Caudate nucleus (tissue), 63 donors: ENCODE measurements at places on chromosomes 12 and 14.
A peak's percentile ranks its signal among the peaks of the same experiment; 100 is the strongest.

GRCh38 chr12:14366209-14367039, 942 bp downstream of the ATF7IP start:
- peak; percentile 10 for DNase-seq

DNA sequence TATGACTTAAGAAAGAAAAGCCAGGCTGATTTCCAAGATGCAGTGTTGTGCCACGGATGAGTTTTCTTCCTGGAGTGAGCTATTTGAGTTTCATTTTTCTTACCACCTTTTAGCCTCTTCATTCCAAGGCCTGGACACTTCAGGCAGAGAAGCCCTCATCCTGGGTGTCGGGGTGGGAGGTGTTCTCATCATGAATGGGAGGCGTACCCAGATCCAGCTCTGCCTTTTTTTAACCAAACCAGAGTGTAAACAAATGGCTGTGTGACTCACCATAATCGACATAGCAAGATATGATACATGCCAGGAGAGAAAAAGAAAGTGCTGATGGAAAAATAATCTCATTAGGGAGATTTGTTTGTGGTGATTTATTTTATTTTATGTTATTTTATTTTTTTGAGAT, 79.9 kb downstream of the ARF6 start:
- DNase-seq: no peak

DNA sequence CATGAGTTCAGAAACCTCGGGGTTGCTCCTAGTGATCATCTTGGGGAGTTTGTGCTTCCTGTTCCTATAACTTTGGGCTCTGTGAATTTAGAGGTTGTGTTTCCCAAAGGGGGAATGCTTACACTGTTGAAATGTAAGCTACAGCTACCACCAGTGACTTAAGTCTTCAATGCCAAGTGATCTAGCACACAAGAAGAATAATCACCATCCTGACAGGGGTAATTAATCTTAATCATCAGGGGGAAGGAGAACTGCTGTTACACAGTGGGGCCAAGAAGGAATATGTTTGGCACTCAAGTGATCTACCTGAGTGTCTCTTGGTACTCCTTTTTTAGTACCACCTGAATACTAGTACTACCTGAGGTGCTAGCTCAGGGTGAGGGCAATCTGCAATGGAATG, 34.9 kb upstream of the RNU6-7 start:
- no peak for DNase-seq

- no peak for DNase-seq
Measured at GRCh38 chr14:51211149-51211548, 28.9 kb upstream of the TMX1 start.

DNA sequence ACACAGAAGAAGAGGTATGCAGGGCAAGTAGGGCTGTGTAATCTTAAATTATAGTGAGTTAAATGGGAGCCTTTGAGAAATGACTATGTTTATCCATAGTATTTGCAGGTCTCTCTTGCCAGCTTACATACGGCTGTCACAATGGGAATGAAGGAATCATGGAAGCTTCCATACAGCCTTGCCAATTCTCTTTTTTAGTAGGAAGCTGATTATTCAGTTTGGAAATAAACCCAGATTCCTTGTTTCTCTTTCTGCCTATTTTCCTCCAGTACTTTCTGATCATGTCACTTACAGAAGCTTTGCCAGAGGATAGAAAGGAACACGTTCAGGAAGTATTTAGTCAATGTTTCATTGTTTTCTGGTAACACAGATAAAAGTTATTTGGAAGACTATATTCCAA, 217.4 kb upstream of the DIO2 start:
- no peak for DNase-seq

- no peak for DNase-seq
Measured at GRCh38 chr14:86766469-86766868, 1226.5 kb downstream of the GALC start.

GRCh38 chr12:65882486-65882885, 58.2 kb downstream of the HMGA2 start:
- DNase-seq: no peak

DNA sequence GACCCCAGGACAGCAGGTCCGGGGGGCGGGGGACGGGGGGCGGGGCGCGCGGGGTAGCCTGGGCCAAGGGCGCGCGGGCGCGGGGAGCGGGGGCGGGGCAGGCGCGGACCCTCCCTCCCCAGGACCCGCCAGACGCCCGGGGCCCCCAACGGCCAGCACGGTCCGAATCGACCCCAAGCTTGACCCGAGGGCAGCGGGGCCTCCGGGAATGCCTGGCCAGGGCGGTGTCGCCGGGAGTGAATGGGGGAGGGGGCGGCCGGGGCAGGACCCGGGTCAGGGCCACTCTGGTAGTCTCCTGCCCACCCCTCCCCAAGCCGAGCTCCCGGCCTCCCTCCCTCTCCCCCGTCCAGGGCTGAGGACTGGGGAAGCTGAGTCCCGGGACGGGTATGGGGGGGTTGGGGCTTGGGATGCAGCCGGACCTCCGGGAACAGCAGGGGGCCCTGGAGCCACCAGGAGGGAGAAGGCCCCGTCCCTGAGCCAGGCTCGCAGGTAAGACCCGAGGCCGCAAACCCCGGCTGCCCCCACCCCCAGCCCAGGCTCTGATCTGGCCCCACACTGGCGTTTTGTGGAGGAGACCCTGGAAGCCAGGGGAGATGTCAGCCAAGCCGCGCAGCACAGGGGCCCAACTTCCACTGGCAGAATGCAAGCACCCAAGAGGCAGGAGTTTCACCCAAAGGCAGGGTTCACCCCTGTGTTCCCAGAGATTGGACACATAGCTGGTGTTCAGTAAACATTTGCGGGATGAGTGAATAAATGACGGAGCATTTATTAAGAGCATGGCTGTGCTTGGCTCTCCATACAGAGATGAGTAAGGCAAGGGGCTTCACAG, 545 bp upstream of the GALNT9 start:
- DNase-seq: no peak

DNA sequence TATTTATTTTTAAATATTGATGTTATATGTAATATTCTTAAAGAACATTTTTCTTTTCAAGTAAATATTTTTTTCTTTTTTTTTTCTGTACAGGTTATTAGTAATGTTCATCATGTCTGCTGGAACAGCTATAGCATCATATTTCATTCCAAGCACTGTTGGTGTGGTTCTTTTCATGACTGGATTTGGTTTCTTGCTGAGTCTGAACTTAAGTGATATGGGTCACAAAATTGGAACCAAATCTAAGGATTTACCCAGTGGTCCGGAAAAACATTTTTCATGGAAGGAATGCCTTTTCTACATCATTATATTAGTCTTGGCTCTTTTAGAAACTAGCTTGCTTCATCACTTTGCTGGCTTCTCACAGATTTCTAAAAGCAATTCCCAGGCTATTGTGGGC, 23.2 kb downstream of the PCNX4 start:
- DNase-seq: no peak

GRCh38 chr12:71640316-71640715, 23.3 kb downstream of the ZFC3H1 start:
- no peak for DNase-seq

GRCh38 chr12:100214518-100214917, 13.9 kb downstream of the ACTR6 start:
- DNase-seq: no peak

GRCh38 chr12:89179983-89180382, 172.3 kb downstream of the DUSP6 start:
- no peak for DNase-seq

DNA sequence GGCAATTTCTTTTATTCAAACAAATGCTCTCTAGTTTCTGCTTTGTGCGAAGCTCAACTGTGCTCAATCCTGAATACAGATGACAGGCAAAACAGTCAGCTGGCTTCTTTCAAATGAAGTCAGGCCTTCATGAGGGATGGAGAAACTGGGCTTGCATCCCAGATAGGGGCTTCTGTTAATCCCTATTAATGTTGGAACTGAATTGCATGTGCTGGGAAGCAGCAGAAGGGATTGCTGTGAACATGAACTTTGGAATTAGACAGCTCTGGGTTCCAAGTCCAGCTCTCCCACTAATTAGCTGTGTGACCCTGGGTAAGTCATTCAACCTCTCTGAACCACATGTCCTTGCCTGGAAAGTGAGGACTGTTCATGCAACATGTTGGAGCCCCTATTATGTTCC, 21.1 kb upstream of the CORO1C start:
- DNase-seq: no peak

DNA sequence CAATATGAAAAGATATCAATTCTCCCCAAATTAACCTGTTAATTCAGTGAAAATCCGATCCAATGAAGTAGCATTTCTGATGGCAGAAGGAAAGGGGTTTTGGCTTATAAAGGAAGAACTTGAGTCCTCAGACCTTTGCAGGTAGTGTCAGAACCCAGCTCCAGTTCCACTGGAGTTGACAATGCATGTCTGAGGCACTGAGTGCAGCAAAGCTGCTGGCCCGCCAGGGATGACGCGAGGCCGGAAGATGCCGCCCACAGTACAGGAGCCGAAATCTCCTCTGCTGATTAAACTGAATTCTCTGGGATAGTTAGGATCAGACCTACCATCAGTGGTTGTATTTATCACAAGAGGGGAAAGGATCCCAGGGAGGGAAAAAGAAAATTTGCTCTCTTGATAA, 220.7 kb downstream of the MSRB3 start:
- DNase-seq: no peak

GRCh38 chr12:321606-322326, 59.1 kb upstream of the SLC6A13 start:
- DNase-seq: no peak

- DNase-seq: no peak
Measured at GRCh38 chr12:116302166-116303058, 24.9 kb upstream of the MED13L start.

DNA sequence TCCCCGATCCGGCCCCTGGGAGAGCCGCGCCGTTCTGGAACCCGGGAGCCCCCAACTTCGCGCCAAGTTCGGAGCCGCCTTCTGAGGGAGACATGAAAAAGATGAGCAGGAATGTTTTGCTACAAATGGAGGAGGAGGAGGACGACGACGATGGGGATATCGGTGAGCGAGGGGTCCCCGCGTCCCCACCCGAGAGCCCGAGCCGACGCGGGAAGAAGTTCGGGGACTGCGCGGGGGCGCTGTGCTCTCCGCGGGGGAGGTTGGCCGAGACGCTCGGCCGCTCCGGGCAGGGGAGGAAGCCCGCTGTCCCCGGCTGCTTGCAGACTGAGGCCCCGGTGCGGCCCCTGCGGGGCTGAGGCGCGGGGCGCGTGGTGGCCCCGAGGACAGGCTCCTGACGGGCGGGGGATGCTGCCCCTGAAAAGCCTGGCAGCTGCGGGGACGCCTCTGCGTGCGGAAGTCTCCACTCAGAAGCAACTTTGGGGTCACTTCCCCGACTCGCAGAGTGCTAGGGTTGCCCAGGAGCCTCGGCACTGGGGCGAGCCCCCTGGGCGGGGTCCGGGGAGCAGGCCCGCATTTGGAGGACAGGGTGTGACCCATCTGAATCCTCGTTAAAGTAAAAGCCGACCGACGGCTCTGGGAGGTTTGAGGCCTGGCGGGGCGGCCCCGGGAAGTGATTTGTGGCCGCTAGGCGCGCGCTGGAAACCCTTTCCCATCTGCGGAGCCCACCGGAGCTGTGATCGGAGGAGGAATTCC, 511 bp downstream of the ANO6 start:
- no peak for DNase-seq

DNA sequence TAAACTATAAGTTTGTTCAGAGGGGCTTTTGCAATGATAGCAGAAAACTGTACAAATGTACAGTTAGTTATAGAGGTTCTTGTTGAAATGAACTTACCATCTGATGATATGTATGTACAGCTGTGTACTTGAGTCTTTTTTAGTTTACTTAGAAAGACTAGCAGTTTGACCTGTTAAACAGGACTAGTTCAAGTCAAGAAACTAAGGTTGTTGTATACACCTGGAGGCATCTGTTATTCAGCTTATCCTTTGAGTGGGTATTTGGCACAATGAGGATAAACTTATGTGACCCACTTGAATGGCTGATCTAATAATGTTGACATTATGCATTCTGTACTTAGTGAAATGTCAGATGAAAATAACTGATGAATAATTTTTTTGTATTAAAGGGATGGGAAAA, 13.4 kb downstream of the MTERF2 start:
- DNase-seq: no peak

DNA sequence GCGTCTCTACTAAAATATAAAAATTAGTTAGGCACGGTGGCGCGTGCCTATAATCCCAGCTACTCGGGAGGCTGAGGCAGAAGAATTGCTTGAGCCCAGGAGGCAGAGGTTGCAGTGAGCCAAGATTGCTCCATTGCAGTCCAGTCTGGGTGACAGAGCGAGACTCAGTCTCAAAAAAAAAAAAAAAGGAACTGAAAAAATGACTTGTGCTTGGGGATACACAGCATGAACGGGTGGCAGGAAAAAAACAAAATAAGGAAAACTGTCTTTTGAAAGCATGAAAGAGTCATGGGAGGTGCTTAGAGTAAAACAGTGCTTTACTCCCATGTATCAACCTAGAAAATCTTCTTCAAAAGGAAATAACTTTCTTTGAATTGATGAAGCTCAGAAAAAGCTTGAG, 80.8 kb downstream of the TMTC1 start:
- no peak for DNase-seq

DNA sequence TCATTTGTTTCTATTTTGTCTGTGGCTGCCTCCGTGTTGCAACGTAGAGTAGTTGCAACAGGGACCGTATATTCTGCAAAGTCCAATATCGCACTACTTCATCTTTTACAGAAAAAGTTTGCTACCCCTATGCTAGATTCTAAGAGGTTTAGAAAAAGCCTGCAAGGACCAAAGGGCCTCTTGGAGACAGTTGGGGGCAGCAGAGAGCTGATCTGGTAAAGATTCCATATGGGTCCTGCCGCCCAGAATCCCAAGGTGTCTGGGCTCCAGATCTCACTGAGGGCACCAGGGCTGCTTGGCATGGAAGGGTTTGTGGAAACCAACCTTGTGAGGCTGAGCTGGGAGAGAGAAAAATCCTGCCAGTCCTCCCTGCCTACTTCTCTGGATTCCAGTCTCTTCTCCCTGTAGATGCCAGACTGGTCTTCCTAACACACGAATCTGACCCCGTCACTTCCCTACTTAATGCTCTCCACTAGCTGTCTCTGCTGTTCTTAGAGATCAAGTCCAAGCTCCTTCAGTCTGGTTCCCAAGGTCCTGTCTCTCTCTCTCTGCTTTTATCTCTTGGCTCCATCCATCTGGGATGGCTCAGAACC, 74.6 kb downstream of the GLRX5 start:
- no peak for DNase-seq

- DNase-seq: no peak
Measured at GRCh38 chr14:104986487-104987164, 1.0 kb downstream of the CLBA1 start.

DNA sequence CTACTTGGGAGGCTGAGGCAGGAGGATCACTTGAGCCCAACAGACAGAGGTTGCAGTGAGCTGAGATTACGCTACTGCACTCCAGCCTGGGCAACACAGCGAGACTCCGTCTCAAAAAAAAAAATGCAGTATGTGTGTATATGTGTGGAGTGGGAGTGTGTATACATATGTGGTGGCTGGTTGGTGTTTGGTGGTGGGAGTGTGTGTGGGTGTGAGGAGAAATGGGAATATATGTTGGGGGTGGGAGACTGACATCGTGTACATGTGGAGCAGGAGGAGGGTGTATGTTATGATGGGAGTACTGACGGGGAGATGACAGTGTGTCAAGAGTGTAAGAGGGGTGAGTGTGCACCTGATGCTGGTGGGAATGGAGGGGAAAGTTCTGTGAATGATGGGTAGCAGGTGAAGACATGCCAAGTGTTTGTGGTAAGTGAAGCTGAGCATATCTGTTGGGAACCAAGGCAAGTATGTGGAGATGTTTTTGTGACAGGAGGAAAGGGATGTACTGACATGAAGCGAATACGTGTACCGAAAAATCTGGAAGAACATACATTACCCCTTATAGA, 4.2 kb downstream of the PNMA1 start:
- DNase-seq: no peak

GRCh38 chr12:21444193-21445146, 7.0 kb downstream of the PYROXD1 start:
- DNase-seq: no peak

GRCh38 chr14:102557434-102558226, 34.8 kb upstream of the RCOR1 start:
- no peak for DNase-seq
